ENCODE measurements at places on chromosomes 5 and 9.

- DNase-seq: no peak
These were observed 142.1 kb downstream of the LHFPL2 start for GRCh38 chr5:78506261-78507024.

- DNase-seq: no peak
These were observed 56.9 kb downstream of the AHRR start for GRCh38 chr5:378301-378891.

DNA sequence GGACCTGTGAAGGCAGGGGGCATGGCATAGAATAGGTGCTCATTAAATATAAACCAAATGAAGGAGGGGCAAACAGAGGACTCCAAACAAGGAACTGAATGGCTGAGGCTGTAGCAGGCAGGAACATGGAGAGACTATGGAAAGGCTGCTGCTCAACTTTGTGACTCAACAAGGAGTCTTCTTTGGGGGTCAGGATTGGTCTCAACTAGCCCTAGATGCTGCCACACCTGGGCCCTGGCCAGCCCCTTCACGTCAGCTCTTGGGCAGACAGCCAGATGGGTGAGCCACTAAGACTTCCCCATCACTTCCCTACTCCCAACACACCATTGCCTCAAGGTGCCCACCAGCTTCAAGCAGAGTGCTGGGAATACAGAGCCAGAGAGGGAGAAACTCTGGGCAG is 11.0 kb downstream of the RPP25L start:
- no peak for DNase-seq

GRCh38 chr9:27943501-27943900 is 370.2 kb upstream of the C9orf72 start:
- no peak for DNase-seq

DNA sequence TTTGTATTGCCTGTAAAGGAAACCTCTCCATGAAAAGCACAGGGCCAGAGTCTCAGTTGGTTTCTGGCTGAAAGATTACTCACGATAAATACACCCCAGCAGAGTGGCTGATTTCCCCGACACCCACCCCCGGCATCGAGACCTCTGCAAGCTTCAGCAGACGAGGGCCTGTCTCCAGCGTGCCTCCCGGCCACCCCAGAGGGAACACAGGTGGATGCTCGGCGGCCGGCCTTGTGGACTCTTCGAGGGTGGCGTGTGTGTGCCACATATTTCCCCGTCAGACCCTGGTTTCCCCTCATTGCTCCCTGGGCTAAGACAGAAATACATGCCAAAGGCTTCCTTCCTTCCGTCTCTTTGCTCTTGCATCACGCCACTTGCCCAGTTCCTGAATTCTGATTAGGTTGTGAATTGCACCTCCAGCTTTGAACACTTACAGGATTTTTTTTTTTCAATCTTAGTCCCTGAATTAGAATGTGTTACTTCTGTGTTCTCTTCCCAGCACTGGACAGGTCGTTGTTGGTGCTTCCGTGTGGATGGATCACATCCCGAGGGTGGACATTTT is 13.6 kb downstream of the IRX1 start:
- DNase-seq: no peak

DNA sequence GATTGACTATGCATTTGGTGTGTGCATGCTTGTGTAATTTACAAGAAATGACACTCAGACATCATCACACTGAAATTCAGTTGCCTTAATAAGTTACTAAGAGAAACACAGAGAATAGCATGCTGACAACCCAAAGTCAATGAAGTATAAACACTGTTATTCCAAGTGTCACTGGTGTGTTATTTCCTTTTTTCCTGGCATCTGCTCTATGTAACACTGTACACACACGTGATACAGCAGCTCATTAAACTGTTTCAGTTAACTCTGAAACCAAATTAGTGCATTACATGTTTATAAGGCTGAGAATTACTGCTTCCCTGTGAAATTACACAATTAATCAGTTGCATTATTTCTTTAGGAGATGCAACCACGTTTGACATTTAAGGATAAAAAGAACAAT is 252.7 kb downstream of the EFNA5 start:
- no peak for DNase-seq

All from A549 (cell line).